ENCODE measurements at places on chromosomes 3 and 15.

DNA sequence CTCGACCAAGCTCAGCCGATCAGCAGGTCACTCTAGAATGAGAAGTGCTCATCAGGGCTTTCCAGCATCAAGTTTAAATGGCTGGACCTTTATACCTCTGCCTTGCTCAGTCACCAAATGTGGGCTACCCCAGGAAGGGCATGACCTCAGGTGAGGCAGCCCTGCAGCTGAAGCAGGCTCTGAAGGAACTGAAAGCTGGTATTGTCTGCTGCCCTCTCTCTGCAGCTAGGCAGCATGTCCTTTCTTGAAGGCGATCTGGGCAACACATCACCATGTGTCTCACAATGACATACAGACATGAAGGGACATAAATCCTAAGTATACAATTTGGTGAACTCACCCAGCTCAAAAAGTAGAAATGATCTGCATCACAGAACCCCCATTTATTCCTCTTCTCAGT lies 38.7 kb upstream of the ARID3B start:
- no peak for DNase-seq

DNA sequence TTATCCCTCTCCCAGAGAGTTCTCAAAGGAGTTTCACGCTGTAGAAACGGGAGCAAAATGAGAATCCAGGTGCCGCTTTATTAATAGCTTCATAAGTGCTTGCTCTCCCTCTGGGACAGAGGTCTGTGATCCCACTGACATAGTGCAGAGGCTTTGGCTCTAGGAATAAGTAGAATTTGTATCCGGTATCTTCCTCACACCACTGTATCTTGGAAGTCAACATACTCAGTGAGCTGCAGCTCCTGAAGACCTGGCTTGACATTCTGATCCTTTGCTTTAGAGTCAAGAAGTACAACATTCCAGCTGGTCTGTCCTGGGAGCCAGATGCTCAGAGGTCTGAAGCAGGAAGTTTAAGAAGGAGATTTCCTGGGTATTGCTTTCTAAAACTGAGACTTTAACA lies 323.0 kb downstream of the LPP start:
- DNase-seq, result no peak

DNA sequence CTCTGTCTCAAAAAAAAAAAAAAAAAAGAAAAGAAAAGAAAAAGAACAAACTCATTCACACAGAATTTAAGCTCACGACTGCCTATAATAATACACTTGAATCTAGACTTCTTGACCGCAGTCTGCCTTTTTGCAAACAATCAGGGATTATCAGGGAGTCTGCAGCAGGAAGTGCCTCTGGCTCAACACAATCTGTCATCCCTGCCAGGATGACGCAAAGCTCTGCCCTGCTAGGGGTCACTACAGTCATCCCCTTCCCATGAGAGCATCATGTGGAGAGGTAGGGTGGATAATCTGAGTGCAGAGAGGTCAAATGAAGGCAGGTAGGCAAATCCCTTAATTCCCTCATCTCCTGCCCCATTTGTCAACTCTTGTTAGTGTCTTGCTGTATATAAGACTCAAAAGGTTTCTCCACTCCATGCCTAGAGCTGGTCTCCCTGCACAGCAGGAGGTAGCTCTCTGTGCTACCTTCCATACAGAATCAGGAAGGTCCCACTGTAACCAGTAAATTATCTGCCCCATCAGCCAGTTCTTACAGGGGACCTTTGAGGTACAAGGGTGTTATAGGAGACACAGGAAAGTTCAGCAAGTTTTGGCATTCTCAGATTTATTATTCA lies 4.2 kb downstream of the UBAP1L start:
- peak; percentile 95 for DNase-seq

DNA sequence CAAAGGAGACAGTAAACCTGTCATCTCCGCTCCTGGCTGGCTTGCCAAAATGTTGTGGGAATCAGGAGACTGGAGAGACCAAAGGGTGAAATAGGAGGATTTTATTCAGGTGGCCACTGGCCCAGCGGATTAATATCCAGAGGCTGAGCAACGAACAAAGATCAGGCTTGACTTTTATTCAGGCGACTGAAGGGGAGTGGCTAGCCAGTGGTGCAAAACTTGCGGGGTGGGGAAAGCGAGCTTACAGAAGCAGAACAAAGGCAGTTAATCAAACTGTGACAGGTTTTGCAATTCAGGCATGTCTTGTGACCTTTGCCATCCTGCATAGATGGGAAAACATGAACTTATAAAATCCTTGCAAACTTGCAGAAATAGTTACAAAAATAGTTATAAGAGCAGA lies 19.8 kb upstream of the ACAD9 start:
- no peak for DNase-seq

DNA sequence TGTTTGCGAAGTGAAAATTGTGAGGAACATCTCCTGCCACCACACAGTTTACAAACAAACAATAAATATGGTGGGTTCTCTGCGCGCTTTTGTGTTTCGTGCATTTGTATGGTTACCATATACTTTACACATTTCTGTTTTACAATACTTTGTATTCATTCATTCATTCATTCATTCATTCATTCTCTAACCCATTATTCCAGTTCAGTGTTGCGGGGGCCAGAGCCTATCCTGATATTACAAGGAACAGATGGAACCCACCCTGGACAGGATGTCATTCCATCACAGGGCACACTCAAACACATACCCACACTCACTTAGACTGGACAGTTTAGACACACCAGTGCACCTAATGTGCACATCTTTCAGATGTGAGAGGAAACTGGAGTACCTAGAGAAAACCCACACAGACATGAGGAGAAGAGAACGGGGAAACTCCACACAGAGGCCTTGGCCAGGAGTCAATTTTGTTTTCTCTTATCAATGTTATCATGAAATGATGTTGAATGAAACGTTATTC lies 160.5 kb downstream of the FNDC3B start:
- DNase-seq, result no peak

- DNase-seq, result no peak
Measured at GRCh38 chr3:163664466-163664865, 1413.8 kb downstream of the SI start.

- DNase-seq, result no peak
Measured at GRCh38 chr15:79197285-79197684, 85.2 kb upstream of the ANKRD34C start.

DNA sequence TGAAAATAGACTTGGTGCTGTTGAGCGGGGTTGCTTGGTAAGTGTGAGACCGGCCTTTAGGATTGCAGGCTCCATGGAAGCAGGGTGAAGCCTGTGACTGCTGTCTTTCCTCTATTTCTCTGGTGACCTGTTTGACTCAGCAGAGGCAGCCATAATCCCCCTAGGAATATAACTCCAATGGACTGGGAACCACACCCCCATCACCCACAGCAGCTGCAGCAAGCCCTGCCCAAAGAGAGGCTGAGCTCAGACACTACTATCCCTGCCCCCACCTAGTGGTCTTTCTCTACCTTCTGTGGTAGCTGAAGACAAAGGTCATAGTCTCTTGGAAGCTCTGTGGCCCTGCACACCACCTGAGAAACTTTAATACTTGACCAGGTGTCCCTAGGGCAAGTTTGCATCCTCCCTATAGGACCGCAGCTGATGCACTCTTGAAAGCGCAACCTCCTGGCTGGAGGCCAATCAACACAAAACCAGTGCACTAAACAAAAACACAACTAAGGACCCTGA lies 133.6 kb upstream of the MRPL3 start:
- no peak for DNase-seq

GRCh38 chr3:197878427-197878826 lies 71.6 kb upstream of the RPL35A start:
- no peak for DNase-seq

- DNase-seq, result peak; percentile 34
Measured at GRCh38 chr15:60528530-60528929, 49.6 kb upstream of the ICE2 start.

GRCh38 chr15:36186376-36186775 lies 393.1 kb upstream of the CDIN1 start:
- DNase-seq, result peak; percentile 33

GRCh38 chr15:59764775-59765174 lies 75.7 kb upstream of the BNIP2 start:
- no peak for DNase-seq

- no peak for DNase-seq
Measured at GRCh38 chr3:16026753-16027152, 147.7 kb upstream of the GALNT15 start.

- DNase-seq, result no peak
Measured at GRCh38 chr3:126391631-126392030, 3.1 kb upstream of the CFAP100 start.

- DNase-seq, result no peak
Measured at GRCh38 chr15:71800190-71800589, 10.2 kb upstream of the NR2E3 start.

- DNase-seq, result peak; percentile 90
Measured at GRCh38 chr3:16476636-16477035, 36.9 kb downstream of the RFTN1 start.

DNA sequence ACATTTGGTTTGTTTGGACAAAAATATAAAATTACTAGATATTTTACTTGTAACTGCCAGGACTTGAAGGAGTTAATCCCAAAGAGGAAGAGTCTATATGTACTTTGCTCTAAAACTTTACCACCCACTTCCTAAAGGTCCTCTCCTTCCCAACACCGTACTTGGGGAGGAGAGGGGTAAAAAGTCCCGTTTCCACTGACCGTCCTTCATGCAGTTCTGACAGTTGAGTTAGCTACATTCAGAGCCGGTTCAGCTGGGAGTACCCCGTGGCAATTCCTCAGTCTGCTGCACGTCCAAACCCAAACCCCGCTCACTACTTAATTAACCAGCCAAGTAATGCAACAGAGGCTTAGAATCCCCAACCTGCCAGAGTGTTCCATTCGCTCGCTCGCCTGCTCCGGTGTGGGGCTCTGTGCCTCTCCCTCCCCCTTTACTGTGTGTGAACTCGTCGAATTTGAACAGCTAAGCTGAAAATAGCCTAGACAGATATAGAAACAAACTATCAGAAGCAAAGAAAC lies 519.7 kb downstream of the FOXP1 start:
- DNase-seq, result no peak

- no peak for DNase-seq
Measured at GRCh38 chr15:60424006-60424405, 26.2 kb upstream of the ANXA2 start.

DNA sequence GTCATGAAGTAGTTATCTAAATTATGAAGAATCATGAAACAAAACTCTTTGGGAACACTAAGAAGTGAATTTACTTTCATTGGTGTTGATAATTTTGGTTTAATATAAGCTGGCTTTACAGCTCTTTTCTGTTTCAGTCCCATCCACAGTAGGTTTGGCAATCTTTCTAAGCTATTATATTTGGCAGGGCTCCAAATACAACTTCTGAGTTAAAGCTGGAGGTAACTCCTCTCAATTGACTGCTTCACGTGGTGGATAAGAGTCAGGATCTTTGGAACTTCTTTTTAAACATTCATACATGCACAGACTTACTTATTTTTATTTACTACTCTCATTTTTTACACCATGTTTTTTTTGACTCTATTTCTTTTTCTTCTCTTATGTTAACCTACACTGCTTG lies 106.5 kb upstream of the EPHA3 start:
- no peak for DNase-seq

GRCh38 chr3:50369012-50369670 lies 9.8 kb upstream of the TMEM115 start:
- no peak for DNase-seq

DNA sequence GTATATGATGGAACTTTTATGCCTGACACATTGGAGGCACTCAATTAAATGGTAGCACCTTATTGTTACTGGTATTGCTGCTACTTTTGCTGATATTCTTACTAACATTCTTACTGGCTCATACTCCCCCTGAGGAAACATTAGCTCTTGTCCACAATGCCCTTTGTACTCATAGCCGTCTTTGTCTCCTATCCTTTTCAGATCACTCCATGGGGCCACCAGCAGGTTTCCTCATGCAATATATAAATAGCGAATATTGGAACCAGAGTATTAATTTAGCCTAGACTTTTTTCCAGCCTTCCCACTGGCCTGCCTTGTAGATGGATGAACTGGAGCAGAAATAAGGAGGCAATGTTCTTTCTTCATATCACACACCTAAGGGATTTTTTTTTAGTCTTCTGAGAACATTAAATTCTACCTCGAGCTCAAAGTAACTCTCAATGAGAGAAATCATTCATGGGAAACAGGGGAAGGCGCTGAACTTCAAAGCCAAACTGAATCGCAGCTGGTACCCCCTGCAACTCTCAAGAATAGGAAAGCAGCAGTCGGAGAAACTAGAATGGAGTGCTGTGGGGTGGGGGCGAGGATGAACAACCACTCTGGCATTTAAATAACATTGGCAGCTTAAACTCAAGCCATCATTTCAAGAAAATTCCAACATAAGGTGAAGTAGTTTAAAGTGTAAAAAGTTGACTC lies 300.3 kb downstream of the TAFA4 start:
- DNase-seq, result no peak

- no peak for DNase-seq
Measured at GRCh38 chr15:48463366-48463880, 132.2 kb downstream of the DUT start.

DNA sequence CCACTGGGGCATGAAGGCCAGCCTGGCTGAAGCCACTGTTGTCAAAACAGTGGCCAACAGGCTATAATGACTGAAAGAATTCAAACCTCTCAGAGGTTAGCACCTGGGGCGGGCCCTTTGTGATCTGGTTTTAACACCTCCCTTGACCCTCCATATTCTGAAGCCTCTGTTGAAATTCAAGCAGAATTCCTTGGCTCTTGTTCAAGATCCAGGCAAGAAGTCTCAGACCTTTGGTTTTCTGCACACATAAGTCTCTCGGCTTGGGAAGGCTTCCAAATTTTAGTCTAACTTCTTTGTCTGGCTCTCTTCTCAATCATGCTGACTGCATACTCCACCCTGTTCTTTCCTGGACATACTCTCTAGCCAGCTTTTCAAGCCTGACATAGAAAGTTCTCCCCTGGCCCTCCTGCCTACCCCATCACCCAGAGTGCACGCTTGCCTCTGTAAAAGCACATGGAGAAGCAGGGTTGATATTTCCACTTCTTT lies 144.5 kb downstream of the PDZRN3 start:
- no peak for DNase-seq

GRCh38 chr3:13963137-13963886 lies 83.4 kb upstream of the WNT7A start:
- DNase-seq, result no peak

DNA sequence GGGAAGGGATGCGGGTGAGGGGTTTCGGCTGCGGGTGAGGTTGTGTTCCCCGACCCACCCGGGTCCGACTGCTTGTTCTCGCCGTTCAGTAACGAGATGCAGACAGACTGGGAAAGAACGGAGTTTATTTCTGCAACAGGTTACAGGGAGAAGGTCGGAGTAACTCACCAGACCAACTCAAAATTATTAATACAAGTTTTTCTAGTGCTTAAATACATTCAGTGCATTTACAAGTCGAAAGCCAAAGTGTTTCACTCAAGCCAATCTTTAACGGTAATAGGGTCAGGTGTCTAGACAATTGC lies 492 bp upstream of the HIGD1A start:
- no peak for DNase-seq

All from endothelial cell of umbilical vein (primary cell).